ENCODE measurements at places on chromosomes 6 and 20.

DNA sequence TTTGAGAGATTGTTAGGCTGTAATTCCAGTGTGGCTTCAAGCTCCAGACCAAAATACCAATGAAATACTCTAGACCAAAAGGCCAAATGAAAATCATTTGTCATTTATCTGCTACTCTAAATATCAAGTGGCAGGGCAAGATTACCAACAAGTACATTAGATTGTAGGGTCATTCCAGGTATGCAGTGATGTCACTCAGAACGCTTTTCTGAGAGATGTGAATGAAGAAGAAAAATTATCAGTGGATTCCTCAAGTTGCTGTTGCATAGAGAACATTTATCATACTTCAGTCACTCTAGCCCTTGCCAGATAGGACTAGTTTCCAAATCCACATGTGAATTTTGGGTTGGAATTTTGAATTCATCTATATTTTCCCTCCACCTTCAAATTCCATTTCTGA is 65.0 kb downstream of the ZFAND3 start:
- DNase-seq = no peak

DNA sequence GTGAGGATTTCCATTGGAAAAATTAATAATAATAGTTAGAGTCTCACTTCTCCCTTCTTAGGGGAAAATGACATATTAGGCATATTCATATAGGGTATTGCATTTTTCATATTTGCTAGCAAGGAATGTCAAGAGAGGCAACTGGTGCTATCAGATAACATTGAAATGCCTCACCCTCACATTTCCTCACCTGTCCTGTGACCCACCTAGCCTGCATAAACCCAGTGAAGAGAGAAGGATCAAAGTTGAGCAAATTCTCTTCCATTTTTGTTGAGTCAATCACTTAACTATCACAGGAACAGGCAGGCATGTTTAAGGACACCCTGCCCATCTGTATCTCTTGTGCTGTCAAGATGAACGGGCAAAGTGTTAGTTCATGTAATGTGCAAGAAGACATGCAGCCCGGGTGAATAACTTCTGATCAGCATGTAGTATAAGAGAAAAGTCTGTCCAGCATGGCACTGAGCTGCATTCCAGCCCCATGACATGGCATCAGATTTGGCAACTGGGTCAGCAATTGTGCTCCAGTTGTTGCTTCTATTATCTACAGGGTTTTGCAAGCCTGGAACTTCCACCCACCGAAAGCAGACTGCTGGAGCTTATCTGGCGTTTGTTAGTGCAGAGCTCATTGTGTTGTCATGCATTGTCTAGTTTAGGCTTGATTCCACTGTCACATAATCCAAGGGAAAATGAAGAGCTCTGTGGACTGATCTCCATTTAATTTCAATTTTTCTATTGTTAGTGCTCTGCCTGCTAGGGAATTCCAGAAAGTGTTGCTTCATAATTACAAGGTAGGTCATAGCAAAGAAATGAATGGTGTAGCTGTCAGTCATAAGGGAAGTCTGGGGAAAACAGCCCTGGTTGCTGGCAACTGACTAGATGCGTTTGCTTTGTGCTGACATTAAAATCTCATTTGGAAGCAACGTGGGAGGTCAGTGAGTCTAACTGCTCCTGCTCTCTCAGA is 138.4 kb upstream of the TNFAIP3 start:
- DNase-seq = peak; percentile 89

DNA sequence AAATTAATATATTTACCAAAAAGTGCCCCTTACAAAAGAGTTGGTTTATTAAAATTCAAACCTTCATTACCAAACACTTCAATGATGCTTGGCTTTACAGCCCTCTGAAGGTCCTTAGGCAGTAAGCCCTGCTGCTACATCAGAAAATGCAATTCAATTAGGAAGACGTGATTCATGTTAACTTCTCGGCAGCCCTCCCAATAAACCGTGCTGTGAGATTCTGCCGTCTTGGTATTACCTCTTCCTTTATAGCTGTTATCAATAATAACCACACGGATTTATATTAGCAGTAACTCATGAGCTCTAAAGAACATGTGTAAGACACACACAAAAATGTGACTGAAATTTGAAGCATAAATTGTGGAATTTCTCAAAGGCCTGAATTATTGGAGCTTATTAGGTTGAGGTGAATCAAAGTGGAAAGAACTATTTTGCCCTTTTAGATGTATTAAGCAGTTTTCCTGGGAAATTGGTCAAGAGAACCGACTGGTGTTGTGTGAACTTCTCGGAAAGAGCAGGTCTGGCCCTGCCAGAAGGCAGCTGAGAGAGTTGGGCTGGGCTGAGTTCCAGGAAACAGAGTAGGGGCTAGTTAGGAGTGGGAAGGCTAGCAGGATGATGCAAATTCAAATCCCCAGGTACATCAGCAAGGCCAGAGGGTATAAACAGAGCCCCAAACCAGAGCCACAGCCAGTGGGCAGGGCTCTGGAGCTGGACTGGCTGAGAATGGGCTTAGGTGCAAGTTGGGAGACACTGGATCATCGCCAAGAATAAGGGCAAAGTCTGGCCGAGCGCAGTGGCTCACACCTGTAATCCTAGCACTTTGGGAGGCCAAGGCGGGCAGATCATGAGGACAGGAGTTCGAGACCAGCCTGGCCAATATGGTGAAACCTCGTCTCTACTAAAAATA is 33.1 kb downstream of the FGD2 start:
- peak; percentile 80 for DNase-seq

DNA sequence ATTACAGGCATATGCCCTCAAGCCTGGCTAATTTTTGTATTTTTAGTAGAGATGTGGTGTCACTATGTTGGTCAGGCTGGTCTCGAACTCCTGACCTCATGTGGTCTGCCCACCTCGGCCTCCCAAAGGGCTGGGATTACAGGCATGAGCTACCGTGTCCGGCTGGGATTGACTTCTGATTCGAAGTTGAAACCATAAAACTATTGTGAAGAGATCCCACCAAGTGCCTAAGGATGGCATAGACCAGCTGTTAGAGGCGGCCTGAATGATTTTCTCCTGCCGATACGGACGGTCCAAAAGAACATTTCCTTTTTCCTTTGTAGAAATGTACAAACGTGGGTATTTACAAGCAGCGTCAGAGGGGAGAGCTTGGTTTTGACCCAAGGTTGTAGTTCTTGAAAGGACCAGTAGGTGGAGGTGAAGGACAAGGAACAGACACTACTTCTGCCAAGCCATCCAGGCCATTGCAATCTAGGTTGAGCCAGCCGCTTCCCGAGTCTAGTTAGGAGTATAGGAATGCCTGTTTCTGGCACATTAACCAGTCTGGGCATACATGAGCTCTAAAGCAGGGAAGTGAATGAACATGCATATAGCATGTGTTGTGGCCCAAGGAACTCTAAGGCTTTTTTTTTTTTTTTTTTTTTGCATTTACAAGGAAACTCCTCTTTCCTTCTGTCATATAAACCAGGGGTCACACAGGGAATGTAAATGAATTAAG is 29.0 kb downstream of the MOCS3 start:
- DNase-seq = peak; percentile 56

DNA sequence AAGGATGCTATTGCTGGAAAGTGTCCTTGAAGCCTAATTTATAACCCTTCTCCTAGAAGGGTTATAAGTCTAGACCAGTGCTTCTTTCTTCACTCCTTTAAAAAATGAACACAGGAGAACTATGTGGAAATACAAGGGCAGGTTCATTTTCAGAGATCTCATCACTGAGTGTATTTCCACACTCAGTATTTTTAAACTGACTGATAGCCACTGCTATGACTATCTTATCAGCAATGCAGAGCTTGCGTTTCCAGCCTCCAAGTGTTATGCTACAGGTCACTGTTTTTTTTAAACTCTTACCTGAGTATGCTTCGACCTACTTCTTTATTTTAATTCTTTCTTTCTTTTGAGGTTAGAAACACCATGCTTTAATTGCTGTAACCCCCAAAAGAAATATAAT is 319.1 kb downstream of the ARHGAP18 start:
- DNase-seq = no peak

- DNase-seq = peak; percentile 39
Measured at GRCh38 chr20:7770578-7770977, 169.7 kb downstream of the HAO1 start.

DNA sequence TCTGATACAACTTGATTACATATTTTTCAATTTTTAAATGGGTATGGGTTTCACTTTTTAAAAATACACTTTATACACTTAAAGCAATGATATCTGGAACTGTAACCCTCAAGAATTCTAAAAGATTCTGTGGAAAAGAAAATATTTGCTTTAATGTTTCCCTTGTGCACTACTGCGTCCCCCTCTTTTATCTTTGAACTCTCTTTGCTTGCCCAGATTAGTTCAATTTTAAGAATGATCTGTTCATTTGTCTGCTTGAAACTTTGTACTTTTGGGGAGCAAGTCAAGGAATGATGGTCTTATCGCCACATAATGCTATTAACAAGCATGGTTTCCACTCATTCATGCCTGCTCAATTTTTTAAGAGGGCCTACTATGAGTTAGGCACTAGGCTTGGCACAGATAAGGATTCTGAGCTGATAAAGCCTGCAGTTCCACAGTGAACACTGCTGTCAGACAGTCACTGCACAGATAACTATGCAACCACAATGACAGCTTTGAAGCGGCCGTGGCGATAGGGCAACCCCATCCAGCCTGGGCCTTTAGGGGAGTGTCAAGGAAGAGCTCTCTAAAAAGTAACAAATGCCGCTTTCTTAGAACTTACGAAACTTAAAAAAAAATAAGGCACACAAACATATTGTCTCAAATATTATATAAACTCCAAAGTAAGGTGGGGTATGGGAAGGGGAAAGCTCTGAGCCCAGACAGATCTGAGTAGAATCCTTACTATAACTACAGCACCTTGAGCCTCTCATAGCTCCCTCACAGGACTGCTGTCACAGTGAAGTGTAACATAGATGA is 29.7 kb downstream of the FYN start:
- no peak for DNase-seq

DNA sequence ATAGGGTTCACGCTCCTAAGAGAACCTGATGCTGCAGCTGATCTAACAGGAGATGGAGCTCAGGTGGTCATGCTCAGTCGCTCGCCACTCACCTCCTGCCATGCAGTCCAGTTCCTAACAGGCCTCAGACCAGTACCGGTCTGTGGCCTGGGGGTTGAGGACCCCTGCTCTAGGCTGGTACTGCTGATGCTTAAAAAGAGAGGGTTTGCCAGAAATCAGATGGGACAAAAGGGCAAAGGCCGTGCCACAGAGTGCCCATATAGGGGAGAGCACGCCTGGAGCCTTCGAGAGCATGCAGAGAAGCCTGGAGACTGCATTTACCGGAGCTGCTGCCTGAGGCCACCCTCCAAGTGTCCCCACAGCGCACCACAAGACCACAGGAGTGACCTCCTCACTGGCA is 75.5 kb downstream of the PTPN1 start:
- no peak for DNase-seq

- DNase-seq = no peak
Measured at GRCh38 chr20:25252686-25253421, 5.0 kb downstream of the PYGB start.

GRCh38 chr6:79239536-79240168 is 5.2 kb upstream of the HMGN3 start:
- DNase-seq = no peak

DNA sequence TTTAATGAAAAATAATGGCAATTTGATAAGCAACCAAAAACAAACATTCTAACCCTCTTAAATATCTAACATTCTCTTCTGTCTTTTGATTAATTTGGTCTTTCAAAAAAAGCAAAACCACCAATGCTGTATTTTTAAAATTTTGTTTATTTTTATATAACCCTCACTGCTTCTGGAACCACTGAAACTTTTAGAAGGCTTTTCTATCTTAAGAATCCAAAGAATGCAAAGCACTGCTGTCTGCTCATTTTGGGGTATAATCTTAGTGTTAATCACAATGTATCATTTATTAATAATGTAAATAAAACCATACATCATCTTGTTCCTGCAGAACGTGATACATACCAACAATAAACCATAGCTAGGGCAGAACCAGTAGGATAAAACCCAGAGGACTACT is 14.0 kb downstream of the STK38 start:
- DNase-seq = no peak

DNA sequence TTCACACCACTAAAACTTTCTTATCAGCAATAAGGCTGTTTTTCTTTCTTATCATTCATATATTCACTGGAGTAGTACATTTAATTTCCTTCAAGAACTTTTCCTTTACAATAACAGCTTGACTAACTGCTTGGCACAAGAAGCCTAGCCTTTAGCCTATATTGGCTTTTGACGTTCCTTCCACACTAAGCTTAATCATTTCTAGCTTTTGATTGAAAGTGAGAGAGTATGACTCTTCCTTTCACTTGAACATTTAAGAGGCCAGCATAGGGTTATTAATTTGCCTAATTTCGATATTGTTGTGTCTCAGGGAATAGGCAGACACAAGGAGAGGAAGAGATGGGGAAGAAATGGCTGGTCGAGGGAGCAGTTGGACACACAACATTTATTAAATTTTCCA is 23.6 kb downstream of the THEMIS start:
- DNase-seq = no peak

- DNase-seq = no peak
Measured at GRCh38 chr6:75278474-75279077, 6.0 kb downstream of the TMEM30A start.

DNA sequence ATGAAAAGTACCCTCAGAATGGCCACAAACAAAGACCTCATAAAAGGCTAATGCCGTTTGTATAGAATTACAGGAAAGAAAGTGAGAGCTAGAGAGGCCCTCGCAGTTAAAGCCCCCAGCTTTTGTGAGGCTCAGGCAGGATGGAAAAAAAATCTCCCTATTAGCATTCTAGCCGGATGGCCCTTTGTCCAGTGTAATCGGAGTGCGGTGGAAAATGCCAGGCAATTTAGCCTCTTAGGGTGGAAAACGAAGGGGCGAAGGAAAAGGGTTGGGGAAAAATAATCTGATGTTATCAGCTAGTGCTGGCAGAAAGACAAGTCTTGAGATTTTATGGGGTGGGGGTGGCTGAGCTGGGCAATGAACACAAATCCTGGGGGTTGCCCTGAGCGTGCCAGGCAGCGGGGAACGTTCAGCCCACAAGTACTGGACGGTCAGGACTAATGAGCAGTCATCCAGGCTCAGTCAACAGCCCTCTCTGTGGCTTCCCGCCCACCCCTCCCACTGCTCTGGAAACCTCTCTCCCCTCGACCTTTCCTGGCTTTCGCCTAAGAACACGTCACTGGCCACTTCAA is 92.4 kb downstream of the PSMG4 start:
- DNase-seq = no peak

DNA sequence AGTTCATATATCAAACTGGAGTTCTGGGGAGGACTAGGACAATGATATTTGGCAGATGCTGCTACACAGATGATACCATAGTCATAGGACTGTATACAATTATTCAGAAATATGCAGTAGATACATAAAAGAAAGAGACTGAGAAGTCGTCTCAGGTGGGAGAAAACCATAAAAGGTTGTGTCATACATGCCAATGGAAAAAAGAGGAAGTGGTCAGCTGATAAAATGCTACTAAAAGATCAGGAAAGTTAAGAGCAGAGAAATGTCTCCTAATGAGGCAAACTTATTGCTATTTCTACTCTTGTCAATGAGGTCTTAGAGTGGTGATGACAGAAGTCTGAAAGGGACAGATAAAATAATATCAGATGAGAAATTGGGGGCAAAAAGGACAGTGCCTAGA is 407.6 kb downstream of the COL12A1 start:
- no peak for DNase-seq

GRCh38 chr6:32790306-32790705 is 26.5 kb downstream of the HLA-DOB start:
- no peak for DNase-seq

All from skeletal muscle cell (primary cell).